ENCODE measurements at places on chromosomes 7 and 10.
A peak's percentile ranks its signal among the peaks of the same experiment; 100 is the strongest.

- DNase-seq: no peak
These were observed 25.8 kb downstream of the TMEM254 start for GRCh38 chr10:80104066-80104926.

DNA sequence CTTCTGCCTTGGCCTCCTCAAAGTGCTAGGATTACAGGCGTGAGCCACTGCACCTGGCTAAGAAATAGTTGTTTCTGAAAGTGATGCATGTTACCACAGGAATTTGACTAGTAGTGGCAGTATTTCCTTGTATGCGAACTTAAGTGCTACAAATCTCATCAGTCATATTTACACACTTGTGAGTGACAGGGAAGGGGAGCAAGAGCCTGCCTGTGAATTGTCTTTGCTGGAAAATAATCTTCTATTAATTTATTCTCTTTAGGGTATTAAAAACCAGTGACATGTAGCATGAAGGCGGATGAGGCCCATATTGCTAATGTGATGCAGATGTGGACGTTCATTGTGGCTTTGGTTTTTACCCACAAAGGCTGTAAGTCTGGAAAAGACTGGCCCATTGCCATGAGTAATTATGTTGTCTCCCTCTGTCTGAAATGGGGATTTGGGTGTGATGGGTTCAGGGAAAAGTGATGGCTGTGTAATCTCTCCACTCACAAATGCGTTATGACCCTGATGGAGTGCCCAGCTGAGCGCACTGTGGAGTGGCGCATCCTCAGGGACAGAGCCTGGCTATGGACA, 97.6 kb downstream of the CCNY start:
- DNase-seq: no peak

GRCh38 chr10:21827308-21827707, 176.2 kb downstream of the DNAJC1 start:
- no peak for DNase-seq

DNA sequence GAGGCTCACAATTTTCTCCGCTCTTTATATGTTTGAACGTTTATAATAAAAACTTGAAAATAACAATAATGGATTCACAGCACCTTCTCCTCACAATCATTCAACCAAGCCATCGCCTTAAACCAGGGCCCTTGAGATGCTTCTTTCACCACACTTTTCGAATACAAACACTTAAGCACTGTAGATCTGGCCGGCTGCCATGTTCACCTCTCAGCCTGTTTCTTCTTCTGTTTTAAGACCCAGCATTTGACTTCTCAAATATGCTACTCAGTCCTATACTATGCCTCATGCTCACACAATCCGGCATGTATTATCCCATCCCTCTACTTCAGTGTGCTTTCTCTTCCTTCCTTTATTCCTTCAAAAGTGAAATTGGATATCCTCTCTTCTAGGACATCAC, 280.6 kb downstream of the TFEC start:
- no peak for DNase-seq

GRCh38 chr10:31278279-31278941, 40.6 kb upstream of the ZEB1 start:
- DNase-seq: no peak

DNA sequence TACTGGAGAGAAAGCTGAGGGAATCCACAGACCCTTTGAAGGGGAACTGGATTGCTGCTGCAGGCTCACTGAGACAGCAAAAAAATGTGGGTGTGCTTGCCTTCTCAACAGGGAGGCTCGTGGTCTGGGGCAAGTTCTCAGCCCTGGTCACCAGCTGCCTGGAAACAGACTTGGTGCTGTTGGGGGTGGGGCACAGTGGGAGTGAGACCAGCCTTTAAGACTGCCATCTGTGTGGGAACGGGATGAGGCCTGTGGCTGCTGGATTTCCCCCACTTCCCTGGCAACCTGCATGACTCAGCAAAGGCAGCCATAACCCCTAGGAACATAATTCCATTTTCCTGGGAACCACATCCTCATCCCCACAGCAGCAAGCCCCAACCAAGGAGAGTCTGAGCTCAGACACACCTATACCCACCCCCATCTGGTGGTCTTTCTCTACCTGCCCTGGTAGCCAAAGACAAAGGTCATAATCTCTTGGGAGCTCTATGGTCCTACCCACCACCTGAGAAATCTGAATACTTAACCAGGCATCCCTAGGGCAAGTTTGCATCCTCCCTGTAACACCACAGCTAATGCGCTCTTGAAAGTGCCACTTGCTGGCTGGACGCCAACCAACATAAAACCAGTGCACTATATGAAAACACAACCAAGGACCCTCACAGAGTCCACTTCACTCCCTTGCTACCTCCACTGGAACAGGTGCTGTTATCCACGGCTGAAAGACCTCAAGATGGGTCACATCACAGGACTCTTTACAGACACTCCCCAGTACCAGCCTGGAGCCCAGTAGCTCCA, 45.0 kb upstream of the TFEC start:
- DNase-seq: no peak

DNA sequence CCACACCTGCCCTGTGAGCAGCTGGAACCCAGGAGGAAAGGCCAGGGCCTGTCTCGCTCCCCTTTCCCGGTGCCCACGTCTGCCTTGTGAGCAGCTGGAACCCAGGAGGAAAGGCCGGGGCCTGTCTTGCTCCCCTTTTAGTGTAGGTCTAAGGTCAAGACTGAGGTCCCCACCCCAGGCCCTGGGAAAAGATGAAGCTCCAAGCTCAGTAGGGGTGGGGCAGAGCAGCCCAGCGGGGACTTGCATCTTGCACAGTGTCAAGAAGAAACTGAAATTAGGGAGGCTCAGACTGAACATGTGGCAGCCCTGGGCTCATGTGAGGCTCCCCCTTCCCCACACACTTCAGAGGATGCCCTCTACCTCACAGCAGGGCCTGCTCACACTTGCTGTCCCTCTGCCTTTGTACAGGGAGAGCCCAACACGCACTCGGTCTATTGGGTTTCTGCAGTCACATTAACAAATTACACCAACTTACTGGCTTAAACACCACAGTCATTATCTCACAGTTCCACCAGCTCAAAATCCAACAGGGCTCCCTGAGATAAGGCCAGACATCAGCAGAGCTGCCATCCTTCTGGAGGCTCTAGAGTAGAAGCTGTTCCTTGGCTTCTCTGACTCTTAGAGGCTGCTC, 12.4 kb downstream of the POLL start:
- no peak for DNase-seq

GRCh38 chr7:29723599-29723998, 82.7 kb upstream of the WIPF3 start:
- DNase-seq: peak; percentile 1

GRCh38 chr10:62384057-62384446, 9.9 kb downstream of the ZNF365 start:
- no peak for DNase-seq

- DNase-seq: no peak
These were observed 583.3 kb upstream of the SORCS1 start for GRCh38 chr10:107747851-107748250.

- DNase-seq: no peak
These were observed 470.5 kb upstream of the LRRTM3 start for GRCh38 chr10:66455304-66455703.

DNA sequence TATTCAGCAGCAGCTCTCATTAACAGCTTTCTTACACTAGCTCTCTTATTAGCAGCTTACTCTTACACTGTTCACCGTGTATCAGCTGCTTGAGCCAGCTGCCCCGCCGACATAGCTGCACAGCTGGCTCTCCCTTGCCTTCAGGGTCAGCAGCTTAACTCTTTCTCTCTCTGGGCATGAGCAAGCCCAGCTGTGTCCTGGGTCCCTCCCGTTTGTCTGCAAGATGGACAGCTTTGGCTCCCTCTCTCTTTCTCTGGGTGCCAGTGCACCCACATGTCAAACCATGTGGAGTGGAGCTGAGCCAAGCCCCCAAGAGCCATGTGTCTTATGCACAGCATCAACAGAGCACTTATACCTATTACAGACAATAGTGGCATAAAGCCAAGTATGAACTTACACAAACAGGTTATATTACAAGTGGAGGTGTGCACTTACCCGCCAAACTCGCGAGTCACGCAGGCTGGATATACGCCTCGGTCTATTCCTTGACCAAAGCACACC, 35.7 kb upstream of the MTPAP start:
- peak; percentile 57 for DNase-seq

- DNase-seq: no peak
These were observed 43.6 kb downstream of the MINDY4 start for GRCh38 chr7:30814700-30815387.

DNA sequence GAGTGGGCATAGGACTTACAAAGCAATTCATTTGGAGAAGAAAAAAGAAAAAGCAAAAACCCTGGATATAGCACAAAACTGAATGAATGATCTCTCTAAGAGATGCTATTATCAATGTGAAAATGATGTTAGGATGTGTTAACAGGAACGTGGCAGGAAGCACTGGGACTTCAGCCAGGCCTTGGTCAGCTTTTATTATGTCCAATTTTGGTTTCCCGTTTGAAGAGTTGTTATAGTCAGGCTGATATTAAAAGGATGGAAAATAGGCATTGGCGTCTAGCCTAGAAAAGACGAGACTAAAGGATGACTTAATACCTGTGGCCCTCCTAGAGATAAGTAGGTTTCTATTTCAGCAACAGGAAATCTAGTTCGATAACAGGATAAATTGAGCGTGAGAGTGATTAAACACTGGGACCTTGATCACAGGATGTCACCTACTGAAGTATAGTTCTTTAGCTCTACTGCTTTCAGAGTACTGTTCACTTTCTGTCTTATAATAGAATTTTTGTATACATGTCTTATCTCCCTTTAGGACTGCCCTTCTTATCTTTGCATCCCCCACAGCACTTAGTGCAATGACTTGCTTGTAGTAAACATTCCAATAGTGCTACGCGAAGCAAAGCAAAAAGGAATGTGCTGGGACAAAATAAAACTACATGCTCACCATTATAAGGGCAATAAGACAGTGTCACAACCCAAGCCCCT, 99.8 kb upstream of the AGBL3 start:
- DNase-seq: no peak

DNA sequence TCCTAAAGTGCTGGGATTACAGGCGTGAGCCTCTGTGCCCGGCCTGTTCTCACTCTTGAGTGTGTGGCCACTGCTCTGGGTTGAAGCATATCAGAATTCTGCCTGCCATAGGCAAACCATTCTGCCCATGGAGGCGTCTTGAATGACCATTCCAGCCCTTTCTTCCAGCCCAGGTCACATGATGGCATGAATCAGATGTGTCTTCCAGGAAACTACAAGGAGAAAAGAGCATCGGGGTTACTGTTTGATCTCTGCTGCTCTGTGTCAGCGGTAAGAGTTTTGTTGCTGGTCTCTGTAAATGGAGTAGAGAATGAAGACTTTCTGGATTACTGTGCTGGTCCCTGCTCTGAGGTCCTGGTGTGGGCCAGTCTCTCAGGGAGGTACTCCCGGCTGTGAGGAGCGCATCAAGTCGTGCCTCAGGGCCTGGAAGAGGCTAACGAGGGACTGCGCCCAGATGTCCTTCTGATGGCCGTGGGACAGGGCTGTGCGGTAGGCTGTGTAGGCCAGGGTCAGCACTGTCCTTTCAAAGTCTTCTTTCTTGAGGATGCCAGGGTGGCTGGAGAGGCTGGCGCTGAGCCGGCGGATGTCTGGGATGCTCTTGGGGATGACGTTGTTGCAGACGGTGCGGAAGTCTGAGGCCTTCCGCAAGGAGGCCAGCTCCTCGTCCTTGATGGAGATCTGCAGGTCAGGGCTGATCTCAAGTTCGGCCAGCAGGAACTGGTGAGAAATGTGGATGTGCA, 5.8 kb upstream of the SLC13A4 start:
- DNase-seq: no peak

DNA sequence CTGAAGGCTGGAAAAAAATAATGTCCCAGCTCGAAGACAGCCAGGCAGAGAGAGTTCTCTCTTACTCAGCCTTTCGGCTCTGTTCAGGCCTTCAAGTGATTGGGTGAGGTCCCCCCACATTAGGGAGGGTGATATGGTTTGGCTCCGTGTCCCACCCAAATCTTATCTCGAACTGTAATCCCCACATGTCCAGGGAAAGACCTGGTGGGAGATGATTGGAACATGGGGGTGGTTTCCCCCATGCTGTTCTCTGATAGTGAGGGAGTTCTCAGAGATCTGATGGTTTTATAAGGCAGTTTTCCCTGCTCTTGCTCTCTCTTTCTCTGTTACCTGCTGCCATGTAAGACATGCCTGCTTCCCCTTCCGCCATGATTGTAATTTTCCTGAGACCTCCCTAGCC, 36.6 kb upstream of the LEP start:
- no peak for DNase-seq

DNA sequence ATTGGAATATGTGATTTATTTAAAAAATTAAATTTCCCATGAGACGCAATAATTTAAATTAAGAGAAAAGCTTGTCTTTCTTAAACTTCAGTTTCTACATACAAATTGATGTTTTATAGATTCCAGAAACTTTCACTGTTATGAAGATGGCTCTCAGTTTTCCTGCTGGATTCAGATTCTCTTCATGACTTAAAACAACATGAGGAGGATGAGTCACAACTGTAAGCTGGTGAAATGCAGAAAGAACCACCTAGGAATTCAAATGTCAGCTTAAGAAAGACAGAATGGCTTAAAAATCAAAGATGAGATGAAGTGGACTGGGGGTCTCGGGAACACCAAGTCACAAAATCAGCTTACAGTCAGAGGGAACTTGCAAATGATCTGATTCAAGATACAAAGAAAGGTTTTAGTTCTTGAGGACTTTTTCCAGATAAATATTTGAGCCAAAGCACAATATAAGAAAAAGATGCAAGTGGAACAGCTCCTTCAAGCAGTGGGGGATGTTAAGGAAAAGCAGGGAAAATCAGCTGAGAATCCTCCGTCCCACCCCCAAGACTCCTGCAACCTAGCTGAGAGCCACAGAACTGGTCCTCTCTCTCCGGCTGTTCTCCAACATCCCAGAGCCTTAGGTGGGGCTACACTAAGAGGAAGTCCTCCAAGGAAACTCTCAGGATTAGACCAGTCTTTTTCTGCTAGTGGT, 279.8 kb downstream of the KCNMA1 start:
- DNase-seq: no peak

GRCh38 chr7:86884152-86884551, 175.3 kb downstream of the ELAPOR2 start:
- DNase-seq: no peak

GRCh38 chr10:87054373-87055295, 34.5 kb downstream of the FAM25A start:
- no peak for DNase-seq

GRCh38 chr10:93482145-93482834, at the start of gene MYOF:
TSS of gene MYOF (minus strand) at chr10:93482334. CDS start at chr10:93482194, 140 bp downstream.
- peak; percentile 65 for DNase-seq

Measured in retina (tissue), 1 donor.